ENCODE measurements at places on chromosomes 7 and 10.

DNA sequence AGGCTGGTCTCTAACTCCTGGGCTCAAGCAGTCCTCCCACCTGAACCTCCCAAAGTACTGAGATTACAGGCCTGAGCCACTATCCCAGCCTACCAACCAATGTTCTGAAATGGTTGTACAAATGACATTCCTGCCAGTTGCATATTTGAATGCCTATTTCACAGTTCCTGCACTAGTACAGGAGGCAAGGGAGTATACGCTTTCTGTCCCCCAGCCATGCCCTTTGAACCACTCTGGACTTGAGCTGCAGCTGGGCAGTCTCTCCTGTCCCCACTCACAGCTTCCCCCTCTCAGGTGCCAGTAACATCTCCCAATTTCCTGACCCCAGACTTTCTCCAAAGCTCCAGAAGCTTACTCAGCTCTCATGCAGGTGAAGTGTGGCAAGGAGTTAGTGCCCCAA lies 58.9 kb downstream of the SPOCK2 start:
- no peak for DNase-seq

DNA sequence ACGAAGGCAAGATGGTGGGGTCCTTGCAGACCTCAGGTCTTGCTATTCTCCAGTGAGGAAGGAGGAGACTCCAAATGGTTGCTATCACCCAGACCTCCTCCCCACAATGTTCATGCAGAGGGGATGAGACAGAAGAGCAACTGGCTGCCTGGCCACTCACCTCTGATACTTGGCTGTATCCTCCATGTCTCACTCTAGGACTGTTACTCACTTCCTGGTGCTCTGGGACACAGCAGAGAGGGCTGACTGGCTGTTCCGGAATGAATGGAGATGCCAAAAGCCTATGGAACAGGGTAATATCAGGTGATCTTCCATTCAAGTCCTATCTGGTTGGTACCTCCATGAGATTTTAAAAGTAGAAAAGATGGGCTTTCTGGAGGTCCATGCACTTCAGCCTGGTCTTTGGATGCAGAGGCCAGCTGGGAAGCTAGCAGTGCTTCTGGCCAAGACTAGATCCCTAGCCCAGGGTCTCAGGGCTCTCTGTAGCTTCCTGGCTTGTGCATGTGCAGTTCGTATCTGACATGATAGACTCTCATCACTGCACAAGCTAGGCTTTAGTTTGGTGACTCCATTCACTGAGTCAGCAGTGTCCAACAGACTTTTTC lies 27.0 kb upstream of the ABI1 start:
- no peak for DNase-seq

- no peak for DNase-seq
Measured at GRCh38 chr7:106644999-106645398, 16.0 kb downstream of the CCDC71L start.

DNA sequence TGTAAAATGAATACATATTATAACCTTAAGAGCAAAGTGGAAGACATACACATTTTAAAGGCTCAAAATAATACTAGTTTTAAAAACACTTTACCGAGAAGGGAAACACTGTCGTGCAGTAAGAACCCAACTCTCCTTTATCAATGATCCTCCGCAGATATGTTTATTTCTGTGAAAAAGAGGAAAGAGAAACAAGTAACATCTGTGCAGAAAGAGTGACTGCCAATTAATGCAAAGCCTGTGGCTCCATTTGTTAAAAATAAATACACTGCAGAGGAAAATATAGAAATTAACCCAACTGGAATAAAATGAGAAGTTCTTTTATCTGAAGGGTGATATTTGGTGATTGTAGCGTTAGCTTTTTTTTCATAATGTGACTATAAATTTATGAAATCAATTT lies 62.7 kb downstream of the HGF start:
- no peak for DNase-seq

DNA sequence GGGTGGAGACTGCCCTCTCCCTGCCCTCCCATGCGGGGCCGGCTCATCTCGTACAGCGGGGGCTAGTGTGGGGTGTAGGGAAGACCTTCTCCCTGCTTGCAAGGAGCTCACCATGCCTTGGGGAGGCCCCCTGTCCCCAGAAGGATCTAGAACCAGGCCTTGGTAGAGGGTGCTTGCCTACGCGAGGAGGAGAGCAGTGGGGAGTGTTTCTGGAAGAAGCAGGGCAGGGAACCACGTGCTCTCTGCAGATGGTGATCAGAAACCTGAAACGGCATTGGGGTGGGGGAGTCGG lies 2.7 kb downstream of the MAFK start:
- DNase-seq: no peak

DNA sequence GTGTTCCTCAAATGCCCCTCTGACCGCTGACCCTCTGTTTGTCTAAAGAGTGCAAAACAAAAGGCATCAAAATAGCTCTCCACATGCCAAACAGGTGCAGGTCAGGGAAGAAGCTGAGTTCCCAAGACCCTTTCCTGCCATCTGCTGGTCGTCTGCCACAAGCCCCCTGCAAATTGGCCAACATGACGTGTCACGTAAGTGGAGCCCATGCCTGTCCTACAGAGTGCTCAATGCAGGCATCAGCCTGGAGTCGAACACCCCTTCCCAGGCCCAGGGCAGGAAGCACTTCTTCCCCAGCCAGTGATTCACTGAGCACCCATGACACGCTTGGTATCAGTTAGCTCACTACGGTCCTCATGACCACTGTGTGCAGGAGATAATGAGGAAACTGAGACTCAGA lies 14.1 kb downstream of the TMEM72 start:
- DNase-seq: no peak

GRCh38 chr7:102413611-102414010 lies 17.4 kb downstream of the PRKRIP1 start:
- no peak for DNase-seq

DNA sequence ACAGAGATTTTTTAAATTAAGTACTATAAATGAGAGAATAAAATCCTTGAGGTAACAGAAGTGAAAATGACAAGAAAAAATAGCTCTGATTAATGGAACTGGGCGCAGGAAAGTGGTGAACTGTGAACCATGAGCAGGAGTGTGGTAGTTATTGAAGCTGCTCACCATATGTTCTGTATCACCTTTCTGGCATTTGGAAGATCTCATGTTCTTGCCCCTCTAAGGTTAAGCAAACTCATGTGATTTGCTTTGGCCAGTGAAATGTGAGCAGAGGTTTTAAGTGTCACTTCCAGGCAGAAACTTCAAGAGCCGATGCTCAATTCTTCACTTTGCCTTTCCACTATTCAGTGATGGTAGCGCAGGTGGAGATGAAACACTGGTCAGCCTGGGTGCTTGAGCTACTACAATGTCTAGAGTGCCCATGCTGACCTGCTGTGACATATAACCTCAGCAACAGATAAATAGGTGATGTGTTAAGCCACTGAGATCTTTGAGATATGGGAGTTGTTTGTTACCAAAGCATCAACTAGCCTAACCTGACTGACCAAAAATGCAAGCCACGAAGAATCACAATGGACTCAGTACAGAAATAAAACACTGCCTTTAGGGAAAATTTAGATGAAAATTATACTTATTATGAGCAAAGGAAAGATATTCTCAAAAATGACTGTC lies 18.4 kb downstream of the MTPAP start:
- no peak for DNase-seq

Data from cortex of kidney (tissue), 1 donor.